ENCODE measurements at places on chromosomes 16 and 17.
A peak's percentile ranks its signal among the peaks of the same experiment; 100 is the strongest.

GRCh38 chr17:9436630-9437029 is 139.0 kb downstream of the STX8 start:
- DNase-seq = no peak

DNA sequence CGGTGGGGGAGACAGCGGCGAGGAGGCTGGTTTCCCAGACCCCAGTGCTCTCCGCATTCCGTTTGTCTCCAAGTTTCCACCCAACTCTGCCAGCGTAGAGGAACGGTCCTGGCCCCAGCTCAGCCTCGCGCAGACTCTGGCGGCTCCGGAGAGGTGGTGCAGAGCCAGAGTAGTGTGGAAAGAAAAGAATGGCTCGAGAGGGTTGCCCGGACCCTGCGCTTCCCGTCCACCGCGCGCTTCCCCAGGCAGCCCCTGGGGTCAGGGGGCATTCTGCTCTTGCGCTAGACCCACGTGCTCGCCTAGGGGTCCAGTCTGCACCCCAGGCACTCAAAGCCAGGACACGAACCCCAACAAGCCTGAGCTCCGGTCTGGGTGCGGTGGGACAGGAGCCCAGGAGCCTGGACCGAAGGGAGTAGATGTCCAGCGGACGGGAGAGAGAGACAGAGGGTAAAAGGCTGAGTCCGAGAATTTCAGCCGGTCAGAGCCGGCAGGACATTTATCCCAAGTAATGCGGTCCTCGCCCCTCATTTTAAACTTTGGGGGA is 3.8 kb downstream of the PMP22 start:
- no peak for DNase-seq

DNA sequence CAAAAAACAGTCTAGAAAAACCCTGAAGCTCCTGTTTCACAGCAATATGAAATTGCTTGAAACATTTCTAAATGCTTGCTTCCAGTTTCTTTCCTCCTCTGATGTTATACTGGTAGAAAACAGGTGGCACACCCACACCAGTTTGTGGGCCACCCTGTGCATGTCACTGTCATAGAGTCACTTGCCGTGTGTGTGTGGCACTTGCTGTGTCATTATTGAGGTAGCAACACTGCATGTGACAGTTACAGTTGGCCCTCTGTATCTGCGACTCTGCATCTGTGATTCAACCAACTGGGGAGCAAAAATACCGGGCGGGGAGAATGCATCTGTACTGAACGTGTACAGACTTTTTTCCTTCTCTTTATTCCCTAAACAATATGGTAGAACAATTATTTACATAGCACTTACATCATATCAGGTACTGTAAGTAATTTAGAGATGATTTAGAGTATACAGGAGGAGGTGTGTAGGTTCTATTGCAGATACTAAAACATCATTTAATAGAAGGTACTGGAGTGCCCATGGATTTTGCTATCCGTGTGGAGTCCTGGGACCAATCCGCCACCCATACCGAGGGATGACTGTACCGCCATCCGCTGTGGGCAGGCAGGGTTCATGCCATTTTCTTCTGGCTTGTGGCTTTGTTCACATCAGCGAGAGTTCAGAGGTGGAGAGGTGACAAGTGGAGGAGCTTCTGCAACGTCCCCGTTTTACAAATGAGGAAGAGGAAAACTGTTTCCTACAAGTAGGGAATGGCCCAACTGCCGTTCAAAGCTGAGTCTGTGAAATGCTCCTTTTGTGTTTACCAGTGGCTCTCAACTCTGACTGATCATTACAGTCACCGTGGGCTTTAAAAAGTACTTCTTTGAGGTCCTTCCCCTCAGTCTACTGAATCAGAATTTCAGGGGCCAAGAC is 373.7 kb downstream of the SNX29 start:
- no peak for DNase-seq

DNA sequence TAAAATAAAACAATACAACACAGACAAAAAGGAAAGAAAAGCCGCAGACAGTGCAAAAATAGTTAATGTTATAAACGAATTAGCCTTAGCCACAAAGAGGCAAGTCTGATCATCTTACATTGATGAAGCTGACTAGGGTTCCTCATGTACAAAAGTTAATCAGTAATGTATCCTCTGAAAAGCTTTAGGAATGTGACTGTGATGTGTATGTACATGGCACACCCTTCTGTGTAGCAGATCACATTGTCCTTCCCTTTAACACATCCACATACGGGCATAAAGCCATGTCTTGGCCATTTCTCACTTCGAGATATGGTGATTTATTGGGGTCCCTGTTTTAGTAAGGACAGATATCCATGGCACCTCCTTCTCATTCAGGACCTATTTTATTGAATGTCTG is 1327.5 kb upstream of the CDH8 start:
- no peak for DNase-seq

DNA sequence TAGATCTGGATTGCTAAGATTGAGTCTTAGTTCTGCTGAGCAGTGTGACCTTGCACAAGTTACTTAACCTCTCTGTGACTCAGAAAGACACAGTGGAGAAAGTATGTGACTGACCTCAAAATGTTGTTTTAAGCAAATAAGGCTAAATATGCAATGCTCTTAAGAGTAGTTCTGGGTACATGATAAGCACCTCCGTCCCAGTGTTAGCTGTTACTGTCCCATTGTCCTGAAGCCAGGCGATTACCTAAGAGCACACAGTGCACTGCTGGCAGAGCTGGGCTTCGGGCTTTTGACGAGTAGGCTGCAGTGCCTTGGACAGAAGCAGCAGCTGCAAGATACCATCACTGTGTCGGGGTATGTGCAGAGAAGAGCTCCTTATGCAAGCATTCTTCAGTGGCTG is 32.7 kb upstream of the FOXF1 start:
- no peak for DNase-seq

- DNase-seq = no peak
Measured at GRCh38 chr16:3816326-3816725, 64.2 kb downstream of the CREBBP start.

DNA sequence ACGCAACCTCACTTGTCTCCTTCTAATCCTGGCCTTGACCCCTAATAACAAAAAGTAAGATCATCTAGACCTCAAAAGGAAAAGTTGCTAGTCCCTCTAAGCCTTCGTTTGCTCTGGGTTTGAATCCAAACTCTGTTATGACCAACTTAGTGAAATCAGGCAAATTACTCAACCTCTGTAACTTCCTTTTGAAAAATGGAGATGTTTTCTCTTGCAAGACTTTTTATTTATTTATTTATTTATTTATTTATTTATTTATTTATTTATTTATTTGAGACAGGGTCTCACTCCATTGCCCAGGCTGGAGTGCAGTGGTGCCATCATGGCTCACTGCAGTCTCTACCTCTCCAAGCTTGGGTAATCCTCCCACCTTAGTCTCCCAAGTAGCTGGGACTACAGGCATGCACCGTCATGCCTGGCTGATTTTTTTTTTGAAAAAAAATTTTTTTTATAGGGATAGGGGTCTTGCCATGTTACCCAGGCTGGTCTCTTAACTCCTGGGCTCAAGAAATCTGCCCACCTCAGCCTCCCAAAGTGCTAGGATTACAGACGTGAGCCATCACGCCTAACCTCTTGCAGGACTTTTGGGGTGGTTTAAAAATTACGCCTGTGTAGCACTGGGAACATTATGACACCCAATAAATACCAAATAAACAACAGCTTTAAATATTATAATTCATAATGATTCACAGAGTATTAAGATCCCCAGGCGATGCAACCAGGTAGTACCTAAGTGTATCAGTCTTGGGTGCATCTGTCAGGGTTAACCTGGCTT is 63.4 kb downstream of the PITPNC1 start:
- no peak for DNase-seq

DNA sequence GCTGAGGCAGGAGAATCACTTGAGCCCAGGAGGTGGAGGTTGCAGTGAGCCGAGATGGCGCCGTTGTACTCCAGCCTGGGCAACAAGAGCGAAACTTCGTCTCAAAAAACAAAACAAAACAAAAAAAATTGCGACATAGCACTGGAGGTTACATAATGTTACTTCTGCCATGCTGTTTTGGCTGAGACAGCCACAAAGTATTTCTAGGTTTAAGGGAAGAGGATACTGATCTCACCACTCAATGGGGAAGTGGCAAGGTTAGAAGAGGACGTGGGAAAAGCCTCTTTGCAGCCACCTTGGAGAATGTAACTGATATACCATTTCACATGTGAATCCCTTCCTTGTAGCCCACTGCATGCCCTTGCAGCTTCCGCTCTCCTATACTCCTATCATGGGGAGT is 131.2 kb upstream of the NLRP1 start:
- no peak for DNase-seq

DNA sequence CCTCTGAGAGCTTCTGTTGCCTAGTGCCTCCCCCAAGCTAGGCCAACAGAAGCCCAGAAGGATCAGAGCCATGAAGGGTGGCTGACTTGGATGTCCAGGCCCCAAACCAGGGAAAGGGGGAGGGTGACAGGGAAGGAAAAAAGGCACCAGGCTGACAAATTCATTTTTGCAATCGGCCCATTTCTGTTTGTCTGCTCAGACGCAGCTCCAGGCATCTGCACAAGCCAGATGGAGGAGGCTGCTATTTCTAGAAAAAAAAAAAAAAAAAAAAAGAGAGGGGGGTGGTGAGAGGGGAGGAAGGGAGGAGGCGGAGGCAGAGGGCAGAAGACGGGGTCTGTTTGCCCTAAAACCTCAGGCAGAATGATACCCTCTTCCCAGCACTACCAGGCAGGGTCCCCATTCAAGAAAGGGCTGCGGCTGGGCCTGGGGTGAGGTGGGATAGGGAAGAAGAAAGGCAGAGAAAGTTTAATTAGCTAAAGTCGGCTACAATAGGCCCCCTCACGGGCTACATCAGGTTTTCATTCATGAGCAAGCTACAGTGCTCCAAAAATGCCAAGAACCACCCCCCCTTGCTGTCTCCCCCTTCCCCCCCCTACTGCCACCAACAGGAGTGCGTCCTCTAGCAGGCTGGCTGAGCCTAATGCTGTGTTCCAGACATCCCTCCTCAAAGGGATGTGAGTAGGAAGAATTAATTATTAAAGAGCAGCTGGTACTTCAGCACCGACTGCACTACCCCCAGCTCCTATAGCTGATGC is 2.4 kb downstream of the HDAC5 start:
- peak; percentile 68 for DNase-seq

- no peak for DNase-seq
Measured at GRCh38 chr17:55751720-55752250, 934 bp downstream of the PCTP start.

- no peak for DNase-seq
Measured at GRCh38 chr16:75818491-75818890, 92.2 kb upstream of the CPHXL start.

- no peak for DNase-seq
Measured at GRCh38 chr17:37096071-37096470, 147.3 kb downstream of the AATF start.

- no peak for DNase-seq
Measured at GRCh38 chr17:81428516-81428915, 33.3 kb downstream of the BAHCC1 start.

DNA sequence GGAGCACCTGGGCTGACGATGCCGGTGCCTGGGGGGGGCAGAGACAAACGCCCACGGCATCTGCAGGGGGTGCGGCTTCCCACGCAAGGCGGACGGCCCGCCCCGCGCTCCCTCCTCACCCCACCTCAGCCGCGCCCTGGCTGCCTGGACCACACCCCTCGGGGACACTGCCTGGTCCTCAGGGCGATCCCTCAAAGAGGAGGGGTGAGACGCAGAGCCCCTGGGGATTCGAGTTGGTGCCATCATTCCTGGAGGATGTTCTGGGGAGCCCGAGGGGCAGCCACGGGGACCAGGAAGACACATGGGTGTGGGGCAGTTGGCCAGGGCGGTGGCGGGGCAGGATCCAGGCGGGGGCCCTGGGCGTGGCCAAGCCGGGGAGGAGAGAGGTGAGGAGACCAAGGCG is 3.9 kb downstream of the IGFALS start:
- no peak for DNase-seq

- DNase-seq = no peak
Measured at GRCh38 chr17:32267690-32268205, 2.1 kb downstream of the RHBDL3 start.

DNA sequence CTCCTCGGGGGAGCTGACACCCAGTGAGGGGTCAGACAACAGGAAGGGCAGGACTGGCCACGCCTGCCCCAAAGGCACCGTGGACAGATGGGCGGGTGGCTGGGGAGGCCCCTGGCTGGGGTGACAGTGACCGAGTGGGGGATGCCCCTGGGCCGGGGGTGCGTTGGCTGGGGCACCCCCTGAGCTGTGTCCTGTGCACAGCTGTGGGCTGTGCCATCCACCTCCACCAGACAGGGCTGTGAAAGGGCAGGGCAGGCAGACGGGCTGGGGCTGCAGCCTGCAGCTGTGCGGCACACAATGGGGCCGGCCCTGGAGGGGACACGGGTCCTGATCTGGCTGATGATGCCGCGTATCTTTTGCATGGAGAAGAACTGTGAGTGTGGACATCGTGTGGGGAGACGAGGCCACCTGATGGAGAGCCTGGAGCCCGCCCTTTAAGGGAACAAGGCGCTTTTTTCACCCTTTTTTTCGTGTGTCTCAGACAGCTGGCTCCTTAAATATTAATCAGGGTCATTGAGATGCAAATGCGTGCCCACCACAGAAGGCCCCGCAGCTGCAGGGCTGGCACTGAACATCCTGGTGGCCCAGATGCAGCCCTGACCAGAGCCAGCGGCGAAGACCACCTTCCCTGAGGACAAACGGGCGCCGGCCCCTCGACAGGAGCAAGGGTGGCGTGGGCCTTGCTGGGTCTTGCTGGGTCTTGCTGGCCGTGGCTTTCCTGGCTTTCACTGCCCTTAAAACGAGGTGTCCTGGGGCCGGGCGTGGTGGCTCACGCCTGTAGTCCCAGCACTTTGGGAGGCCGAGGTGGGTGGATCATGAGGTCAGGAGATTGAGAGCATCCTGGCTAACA is 42.4 kb upstream of the GNG13 start:
- DNase-seq = no peak

DNA sequence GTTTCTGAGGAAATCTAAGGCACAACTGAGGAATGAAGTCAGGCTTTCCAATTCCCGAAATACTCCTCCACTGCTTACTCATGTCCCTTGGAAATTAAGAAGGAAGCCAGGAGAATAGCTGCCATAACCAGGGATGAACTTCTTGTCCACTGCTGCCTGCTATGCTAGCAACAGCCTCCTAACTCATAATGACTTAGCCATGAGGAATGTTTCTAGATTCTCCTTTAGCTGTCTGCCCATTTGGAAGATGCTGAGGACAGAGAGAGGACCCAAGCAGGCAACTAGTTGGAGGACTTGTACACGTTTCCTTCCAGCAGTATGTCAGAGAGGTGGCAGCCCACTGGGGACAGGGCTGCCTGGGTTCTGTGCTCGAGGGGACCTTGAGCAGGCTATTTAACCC is 939 bp upstream of the CCL2 start:
- DNase-seq = no peak
